ENCODE measurements at places on chromosomes 7 and 10.

GRCh38 chr10:86960003-86960862, 1.8 kb downstream of the SNCG start:
- DNase-seq, result peak; percentile 65

DNA sequence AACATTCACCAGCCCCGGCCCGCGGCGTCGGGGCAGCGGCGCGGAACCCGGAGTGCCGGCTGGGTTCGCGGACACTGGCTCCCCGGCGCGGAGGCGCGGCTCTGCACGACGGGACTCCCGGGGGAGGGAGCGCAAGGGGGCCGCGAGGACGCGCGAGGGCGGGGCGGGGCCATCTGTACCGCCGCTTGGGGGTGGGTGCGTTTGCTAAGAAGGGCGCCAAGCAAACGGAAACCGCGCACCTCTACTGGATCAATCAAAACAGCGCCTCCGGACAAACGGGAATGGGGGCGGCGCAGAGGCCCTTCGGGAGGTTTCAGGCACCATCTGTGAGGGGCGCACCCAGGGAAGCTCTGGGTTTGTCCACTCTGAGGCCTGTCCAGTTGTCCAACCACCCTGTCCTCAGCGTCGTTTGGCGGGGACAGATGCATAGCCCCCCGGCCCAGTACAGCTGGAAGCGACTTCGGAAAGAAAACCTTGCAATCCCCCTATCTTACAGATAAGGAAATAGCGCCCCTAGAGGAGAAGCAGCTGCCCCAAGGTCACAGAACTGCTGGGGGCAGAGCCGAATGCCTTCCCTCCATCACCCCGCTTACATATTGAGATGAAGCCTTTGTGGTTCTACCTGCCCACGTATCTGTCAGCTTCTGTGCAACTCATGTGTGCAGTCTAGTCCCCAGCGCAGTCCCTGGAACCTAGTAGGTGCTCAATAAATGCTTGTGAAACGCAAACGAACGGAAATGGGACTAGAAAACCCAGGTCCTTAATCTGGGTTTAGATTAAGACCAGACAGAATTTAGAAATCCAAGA, 10.7 kb upstream of the SLIT1 start:
- peak; percentile 75 for DNase-seq

- DNase-seq, result no peak
These were observed 87.8 kb downstream of the TBXAS1 start for GRCh38 chr7:139916717-139917395.

GRCh38 chr10:122495406-122496340, 34.3 kb downstream of the HTRA1 start:
- peak; percentile 20 for DNase-seq

GRCh38 chr7:157873664-157874063, 536.9 kb downstream of the DNAJB6 start:
- no peak for DNase-seq

GRCh38 chr7:103710247-103710646, 264.2 kb upstream of the SLC26A5 start:
- no peak for DNase-seq

GRCh38 chr7:109772161-109772560, 1202.5 kb downstream of the DNAJB9 start:
- no peak for DNase-seq

DNA sequence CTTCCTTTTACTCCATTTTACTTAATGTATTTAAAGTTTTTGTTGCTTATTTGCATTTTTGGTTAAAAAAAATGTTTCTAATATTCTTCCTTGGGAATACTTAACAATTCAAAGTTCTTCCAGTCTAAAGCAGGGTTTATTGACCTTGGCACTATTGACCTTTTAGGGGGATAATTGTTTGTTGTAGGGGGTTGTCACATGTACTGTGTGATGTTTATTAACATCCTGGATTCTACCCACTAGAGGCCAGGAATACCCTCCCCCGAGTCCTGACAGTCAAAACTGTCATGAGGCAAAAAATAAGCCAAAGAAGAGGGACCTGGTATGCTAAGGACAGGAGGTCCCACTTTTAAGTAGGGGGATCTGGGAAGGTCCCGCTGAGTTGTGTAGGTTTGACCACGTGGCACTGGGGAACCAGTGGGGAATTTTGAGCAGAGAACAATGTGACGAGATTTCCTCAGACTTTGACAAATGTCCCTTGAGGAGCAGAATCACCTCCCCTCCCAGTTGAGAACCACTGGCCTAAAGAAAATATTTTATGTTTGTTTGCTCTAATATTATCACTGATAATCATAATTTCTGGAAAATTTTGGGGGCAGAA, 178.3 kb upstream of the PRR15 start:
- no peak for DNase-seq

GRCh38 chr7:50142425-50143017, 49.5 kb upstream of the ZPBP start:
- DNase-seq, result peak; percentile 73

- no peak for DNase-seq
These were observed 123.4 kb downstream of the MYO3A start for GRCh38 chr10:26057466-26057865.

GRCh38 chr7:42964849-42965805, 33.0 kb downstream of the MRPL32 start:
- no peak for DNase-seq

DNA sequence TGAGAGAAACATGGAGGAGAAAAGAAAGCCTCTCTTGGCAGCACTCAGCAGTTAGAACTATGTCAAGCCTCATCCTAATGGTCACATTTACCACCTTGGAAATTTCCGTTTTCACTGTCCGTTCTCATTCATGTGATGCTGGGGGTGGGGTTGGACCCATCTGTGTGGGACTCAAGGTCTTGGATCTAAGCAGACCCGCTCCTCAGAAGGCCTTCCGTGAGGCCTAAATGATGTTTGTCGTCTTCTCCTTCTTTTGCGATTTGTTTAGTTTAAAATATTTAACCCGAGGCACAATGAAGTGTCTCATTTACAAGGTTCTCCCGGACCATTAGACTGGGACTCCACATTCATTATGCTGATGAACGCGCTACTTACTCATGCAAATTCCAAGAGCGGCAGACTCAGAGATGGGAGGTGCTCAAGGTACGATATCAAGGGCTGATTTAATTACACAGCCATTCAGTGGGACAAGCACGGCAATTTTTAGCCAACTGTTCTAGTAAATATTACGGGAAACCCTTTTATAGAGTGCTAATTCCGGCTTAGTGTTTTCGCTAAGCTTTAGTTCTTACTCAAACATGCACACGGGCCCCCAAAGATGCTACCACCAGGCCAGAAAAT, 109.1 kb upstream of the EFCAB10 start:
- DNase-seq, result no peak

DNA sequence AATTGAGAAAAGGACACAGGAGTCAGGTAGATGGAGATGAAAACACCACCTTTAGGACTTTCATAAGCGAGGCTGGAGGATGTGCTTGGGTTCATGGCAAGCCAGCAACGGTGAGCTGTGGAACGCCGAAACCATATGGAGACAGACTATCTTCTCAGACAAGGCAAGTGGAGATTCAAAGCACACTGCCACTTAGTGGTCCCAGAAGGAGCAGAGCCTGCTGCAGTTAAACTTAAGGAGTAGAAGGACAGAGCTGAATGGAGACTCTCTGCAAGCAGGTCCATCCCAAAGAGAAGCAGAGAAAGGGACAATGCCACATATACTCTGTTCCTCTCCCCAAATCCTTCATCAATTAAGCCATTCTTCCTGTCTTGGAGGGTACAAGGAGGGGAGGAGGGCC, 236.3 kb upstream of the HABP2 start:
- DNase-seq, result no peak

DNA sequence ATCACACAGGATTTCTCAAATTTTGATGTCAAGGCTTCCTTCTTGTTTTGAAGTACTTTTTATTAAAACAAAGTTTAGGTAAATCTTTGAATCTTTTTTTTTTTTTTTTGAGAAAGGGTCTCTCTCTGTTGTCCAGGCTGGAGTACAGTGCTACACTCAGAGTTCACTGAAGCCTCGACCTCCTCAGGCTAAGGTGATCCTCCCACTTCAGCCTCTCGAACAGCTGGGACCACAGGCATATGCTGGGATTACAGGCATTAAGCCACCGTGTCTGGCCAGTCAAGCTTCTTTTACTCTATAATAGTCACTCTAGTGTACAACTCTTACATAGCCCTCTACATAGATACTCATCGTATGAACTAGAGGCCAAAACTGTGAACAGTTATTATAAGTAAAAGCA, 3.4 kb downstream of the RUFY2 start:
- DNase-seq, result no peak

- DNase-seq, result peak; percentile 79
These were observed 95.5 kb downstream of the CELF2 start for GRCh38 chr10:11113156-11113555.

DNA sequence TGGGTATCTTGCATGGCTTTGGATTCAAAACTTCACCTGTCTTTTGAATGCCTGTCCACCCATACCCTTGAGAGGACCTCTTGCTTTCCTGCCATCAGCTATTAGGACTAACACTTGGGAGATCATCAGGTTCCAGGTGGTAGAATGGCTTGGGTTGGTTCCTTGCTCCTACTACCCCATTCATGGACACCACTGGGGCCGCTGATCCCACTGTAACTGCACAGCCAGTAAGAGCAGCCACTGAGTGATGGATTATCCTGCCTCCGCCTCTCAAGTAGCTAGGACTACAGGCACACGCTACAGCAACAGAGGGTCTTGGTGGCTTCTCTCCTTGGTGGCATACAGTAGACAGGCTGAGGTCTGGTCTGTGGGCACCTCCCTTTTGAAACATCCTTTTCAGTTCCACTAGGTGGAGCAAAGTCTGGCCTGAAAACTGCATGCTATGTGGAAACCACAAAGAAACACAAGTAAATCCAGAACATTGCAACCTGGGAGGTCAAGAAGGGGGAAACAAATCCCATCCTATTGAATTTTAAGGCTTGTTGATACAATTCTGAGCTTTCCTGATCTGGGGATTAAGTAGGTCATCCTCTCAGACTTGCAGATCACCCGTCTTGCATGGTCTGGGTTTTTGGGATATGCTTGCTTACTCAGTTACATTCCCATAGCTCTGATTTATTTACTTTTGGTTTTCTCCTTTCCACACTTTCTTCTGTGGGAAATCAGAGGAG, 9.4 kb downstream of the WBP1L start:
- peak; percentile 28 for DNase-seq

All from CD4-positive, alpha-beta T cell treated with Interleukin-17A for 1 hour (primary cell).